NCI-H526 (cell line): ENCODE measurements at places on chromosomes 3 and 15.

GRCh38 chr15:85778107-85778776, 16.5 kb downstream of the KLHL25 start:
- no peak for DNase-seq

GRCh38 chr3:101890716-101891115, 41.4 kb downstream of the NFKBIZ start:
- no peak for DNase-seq

DNA sequence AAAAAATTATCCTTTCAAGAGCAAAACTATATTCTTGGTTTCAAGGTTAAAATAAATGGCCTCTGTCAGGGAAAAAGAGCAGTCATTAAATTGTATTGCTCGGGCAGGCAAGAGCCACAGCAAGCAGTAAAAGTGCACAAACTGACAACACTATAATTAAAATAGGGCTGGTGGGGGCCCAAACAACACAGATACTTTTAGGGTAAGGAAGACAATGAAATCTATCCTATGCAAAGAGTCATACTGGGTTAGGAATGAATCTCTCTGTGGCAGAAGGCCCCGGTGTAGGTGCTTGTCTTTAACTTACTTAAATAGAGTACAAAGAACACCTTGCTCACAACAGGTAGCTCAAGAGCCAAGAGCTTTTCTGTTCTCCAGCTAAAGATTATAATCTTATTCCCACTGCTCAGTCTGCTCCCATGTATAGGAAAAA, 94.7 kb downstream of the DLG1 start:
- DNase-seq, result peak; percentile 72

GRCh38 chr15:52790169-52790708, at the start of gene ONECUT1:
TSS of gene ONECUT1 (minus strand) at chr15:52790336. CDS start at chr15:52789884, 452 bp downstream.
- DNase-seq, result peak; percentile 16

GRCh38 chr3:42822828-42823227, 13.6 kb downstream of the ACKR2 start:
- no peak for DNase-seq

DNA sequence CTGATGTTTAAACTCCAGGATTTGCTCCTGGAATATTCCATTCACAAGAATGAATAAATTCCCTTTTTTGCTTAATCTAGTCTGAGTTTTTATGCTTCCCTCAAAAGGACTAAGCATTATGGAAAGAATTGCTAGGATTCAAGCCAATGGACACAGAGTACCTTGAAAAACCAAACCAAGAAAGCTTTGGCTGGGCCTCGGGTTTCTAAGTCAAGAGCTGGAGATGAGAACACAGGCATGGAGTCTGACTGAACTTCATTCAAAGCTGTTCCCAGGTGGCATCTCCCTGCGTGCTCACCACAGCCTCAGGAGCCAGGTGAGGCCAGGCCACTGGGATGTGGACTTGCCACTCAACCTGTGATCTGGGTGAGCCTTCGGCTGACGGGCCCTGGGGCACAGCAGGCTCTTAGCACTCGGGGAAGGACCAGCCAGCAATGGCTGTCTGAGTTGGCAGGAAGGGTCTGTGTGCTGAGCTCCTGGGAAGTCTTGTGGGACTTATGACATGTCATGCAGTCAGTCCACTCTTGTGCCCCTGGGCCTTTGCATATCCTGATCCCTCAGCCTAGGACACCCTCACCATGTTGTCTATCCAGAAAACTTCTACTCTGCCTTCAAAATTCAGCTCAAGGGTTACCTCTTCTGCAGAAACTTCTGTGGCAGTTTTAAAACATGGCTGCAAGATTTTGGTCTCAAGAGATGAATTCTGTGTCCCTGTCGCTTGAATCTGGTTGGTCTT, 21.8 kb downstream of the CRABP1 start:
- DNase-seq, result no peak

DNA sequence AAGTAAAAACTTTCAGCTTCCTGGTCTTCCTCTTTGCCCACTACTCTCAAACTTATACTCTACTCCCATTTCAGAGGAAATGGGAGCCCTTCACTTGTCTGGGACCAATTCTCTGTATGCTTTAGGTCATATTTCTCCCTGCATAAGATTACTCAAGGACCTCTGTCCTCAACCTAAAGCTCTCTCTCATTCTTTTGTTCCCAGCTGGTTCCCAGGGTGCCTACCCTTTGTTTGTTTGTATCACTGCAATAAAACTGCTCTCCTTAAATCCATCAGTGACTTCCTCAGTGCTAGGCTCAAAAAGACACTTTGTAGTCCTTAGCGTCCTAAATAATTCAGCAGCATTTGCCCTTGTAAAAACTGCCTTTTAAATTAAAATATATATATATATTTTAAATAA, 2.9 kb downstream of the NGRN start:
- no peak for DNase-seq

- no peak for DNase-seq
Measured at GRCh38 chr3:166575161-166575560, 737.9 kb upstream of the BCHE start.

GRCh38 chr3:1444195-1444594, 351.4 kb downstream of the CNTN6 start:
- no peak for DNase-seq

GRCh38 chr15:64696481-64696880, 78.9 kb downstream of the RBPMS2 start:
- DNase-seq, result no peak

GRCh38 chr15:32641517-32642059, at the start of gene SCG5:
TSS of gene SCG5 (plus strand) at chr15:32641710. CDS start at chr15:32643593, 1,883 bp downstream.
- peak; percentile 49 for DNase-seq

DNA sequence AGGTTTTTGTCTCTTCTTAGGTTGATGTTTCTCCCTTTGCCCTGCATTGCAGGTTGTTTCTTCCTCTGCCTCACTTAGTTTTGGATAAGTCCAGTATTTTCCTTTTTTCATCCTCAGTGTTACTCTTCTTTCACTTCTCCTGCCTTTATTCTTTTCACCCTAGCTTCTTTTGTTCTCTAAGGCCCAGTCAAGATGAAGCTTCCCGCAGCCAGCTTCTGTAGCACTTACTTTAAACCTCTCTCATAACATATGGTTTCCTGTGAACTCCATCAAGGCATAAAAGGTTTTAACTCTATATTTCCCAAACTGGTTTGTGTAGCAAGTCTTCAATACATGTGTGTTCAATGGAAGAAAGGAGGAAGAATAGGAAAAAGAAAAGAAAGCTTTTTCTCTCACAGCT, 54.1 kb downstream of the TP63 start:
- no peak for DNase-seq

DNA sequence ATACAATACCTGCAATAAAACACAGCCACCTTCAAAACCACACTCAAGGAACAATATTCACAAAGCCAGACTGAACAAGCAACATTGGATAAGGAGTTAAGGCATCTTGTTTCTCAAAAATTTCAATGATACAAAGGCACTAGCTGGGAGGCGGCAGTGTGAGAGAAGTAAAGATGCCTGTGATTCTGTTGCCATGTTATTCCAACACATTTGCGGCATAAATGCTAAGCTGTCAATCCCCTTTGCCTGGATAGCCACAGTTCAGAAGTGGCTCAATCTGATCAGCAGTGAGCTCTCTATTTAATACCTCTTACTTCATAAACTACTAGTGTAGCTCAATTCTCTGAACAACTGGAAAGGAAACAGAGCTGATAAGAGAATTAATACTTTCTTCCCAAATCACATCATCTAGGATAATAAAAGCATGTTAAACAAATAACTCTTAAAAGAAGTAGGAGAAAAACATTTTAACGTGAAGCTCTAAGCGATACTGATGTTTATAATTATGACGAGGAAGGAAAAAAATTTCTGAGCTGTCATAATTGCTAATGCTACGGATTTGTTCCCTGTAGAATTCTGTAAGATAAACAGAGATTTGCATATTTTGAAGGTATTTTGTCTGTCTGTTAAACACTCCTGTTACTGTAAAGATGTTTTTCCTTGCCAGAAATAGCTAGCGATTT, 358.4 kb downstream of the FOXP1 start:
- DNase-seq, result no peak

DNA sequence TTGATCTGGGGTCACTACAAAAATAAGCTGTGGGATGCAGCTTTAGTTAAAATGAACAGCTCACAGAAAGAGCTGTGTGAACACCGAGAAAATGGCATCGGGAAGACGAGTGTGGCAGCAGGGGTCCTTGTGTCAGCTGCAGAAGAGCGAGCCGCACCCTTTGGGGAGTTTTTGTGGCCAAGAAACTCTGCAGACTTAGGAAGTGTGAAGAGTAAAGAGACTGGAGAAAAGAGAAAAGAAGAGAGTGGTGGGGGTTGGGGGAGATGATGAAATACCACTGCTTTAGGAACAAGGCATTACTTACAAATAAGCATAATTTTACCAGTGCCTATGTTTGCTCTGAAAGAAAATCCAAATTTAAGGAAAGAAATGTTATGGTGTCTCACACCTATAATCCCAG, 147.8 kb downstream of the LRRC28 start:
- no peak for DNase-seq

GRCh38 chr3:66179793-66180192, 41.0 kb upstream of the SLC25A26 start:
- no peak for DNase-seq

GRCh38 chr15:60801395-60801794, 322.5 kb upstream of the ICE2 start:
- DNase-seq, result no peak

GRCh38 chr3:37310666-37311050, 136.3 kb upstream of the LRRFIP2 start:
- no peak for DNase-seq

DNA sequence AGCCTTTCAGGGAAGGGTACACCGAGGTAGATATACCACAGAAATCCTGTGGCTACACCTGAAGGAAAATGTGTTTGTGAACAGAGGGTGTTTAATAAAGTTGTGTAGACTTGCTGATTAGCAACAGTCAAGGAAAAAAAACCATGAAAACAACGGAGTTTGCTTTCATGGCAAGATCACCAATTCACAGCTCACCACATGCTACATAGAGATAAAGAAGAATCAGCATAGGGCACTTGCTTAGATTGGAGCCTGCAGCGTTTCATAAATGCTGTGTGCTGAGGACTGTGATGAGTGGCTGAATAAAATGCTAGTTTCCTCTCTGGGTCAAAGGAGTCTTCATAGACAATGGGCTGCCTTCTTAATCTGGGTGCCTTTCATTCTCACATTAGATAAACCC, 257.6 kb downstream of the SLC9A9 start:
- DNase-seq, result no peak

GRCh38 chr3:8210882-8211341, 290.7 kb upstream of the LMCD1 start:
- DNase-seq, result no peak

- DNase-seq, result no peak
Measured at GRCh38 chr3:100008081-100008698, 106.1 kb downstream of the FILIP1L start.

GRCh38 chr3:13462822-13463221, 17.3 kb upstream of the HDAC11 start:
- no peak for DNase-seq

DNA sequence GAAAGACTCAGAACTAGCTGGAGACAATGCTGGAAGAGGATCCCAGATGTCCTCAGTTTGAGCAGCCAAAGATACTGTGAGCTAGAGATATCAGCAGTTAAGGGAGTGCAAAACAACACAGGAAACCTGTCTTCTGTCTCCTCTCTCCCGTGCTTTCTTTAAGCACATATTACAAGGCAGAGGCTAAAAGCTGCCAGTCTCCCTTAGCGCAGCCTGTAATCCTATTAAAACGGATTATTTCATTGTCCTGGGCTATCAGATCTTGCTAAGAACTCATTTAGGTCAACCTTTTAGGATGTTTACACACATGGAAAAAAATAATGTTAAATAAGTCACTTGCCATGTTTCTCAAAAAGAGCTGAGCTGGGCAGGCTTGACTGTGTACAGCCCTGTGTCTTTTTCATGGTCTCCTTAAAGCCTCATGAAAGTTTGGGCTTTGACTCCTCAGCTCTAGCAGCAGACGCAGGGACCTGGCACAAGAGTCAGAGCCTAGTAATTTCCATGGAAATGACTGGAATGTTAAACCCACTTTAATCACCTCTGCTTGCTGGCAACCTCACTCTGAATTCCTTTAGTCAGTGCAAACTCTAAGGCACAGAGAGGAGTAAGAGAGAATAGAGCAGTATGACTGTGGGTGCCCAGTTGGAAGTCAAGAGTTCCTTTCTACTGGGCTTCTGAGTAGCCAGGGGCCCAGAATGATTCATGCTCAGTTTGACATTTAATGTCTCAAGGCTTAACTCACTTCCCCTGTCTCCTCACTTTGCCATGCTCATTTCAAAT, 491.9 kb downstream of the NTRK3 start:
- no peak for DNase-seq

- DNase-seq, result no peak
Measured at GRCh38 chr3:37136067-37136466, 38.3 kb downstream of the LRRFIP2 start.

- peak; percentile 70 for DNase-seq
Measured at GRCh38 chr3:43879166-43879565, 188.4 kb downstream of the ABHD5 start.

- DNase-seq, result no peak
Measured at GRCh38 chr15:98505611-98506031, 142.7 kb upstream of the IGF1R start.

GRCh38 chr3:31035681-31036080, 141.2 kb upstream of the GADL1 start:
- no peak for DNase-seq

- no peak for DNase-seq
Measured at GRCh38 chr15:96625256-96625655, 294.8 kb downstream of the NR2F2 start.

DNA sequence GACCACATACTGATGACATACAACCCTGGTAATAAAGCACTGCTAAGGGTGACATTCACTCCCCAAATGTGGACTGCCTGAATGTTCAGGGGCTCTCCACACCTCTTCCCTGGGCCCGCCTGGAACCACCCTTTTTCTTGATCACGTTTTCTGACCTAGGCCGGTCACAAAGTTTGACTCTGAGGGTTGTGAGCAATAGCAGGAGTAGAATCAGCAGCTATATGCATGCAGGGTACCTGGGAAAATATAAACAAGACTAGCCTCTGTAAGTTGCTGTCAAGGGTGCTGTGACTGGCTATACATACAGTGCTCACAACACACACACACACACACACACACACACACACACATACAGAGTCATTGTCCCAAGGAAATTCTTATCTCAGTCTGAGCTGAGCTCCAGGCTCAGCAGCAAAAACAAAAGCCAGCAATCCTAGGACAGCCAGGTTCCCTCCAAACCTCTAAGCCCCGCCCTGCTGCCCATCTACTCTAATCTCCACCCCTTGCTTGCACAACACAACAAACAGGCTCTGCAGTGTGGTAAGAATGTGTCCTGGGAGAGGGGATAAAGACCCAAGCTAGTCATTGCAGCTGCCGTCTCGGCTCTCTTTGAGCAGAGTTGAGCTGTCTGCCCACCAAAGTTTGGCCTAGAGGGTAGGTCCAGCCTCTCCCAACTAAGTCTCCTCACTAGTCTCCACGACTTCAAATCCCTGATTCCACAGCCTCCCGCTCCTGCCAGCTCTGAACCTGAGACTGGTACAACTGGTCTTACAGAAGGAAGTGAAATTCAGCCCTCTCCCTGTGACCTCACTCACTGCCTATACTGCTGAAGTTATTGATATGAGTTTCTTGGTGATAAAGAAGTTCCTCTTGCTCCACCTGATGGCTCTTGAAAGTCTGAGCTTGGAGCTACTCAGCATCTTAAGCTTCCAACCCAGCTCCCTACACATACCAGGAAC, 2.2 kb downstream of the BMF start:
- peak; percentile 85 for DNase-seq
